ENCODE measurements at places on chromosomes 7 and 10.

DNA sequence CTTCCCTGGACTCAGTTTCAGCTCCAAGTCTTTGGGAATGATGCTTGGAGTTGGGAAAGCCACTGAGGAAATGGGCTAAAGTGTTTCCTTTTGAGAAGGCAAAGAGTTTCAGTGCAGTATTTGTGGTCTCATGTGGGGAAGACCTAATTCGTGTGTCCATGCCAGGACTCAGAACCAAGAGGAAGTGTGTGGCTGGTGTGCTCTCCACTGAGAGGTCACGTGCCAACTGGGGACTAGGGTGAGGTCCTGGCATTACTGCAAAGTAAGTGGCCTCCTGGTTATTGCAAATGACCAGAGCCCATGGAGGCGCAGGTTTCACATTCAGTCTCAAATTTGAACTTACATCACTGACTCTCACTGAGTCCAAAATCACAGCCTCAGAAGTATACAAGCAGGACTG, 48.6 kb upstream of the ITPRID1 start:
- DNase-seq, result no peak

DNA sequence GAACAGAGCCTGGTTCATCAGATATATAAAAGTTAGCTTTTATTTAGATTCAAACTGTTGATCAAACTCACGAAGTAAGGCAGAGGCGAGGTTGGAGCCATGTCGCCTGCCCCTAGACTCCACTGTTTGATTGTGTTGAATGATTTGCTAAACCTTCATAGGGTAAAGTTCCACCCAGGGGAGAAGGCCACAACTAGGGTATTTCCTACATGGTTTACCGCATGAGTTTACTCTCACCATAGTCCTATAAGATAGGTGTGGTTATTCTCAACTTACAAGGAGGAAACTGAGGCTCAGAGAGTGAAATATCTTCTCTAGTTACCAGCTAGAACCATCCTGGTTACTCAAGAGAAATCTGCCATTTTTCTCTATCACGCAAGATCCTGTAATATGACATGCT, 31.8 kb downstream of the ARHGAP22 start:
- DNase-seq, result no peak

GRCh38 chr7:4638781-4639575, 43.1 kb upstream of the FOXK1 start:
- no peak for DNase-seq

GRCh38 chr7:51980812-51981211, 664.2 kb upstream of the COBL start:
- no peak for DNase-seq

DNA sequence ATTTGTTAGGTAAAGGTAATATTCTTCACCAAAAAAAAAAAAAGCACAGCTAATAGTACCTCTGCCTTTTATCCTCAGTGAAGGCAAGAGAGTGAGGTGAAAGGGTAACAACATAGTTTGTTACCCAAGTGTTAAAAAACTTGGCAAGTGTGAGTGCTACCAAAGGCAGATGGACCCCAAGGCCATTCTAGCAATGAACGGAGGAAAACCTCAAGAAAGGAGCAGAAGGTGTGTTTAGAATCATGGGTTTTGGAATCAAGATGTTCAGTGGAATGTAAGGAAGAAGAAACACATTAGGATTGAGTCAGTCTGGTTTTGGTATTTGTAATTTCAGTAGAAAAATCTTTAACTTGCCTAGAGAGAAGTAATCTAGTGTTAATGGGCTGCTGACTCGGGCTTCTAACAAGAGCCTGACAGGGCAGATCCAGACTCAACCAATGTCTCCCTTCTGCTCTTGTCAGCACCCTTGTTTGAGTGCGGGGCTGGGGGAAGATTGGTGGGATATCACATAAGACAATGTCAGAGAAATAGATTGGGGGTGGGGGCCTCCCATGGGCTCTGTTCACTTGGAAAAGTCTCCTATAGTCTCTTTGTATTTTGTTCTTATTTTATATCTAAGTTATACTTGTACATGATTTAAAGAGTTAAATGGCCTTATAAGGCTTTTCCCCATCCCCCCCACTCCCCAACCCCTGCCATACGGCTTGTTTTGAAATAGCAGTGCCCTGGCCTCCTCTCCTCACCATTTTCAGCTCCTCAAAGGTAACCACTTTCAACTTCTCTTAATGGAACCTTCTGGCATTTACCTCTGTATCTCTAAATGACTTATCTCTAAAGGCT, 44.4 kb downstream of the SCD start:
- no peak for DNase-seq

GRCh38 chr7:121862591-121862990, 10.4 kb upstream of the PTPRZ1 start:
- DNase-seq, result no peak

DNA sequence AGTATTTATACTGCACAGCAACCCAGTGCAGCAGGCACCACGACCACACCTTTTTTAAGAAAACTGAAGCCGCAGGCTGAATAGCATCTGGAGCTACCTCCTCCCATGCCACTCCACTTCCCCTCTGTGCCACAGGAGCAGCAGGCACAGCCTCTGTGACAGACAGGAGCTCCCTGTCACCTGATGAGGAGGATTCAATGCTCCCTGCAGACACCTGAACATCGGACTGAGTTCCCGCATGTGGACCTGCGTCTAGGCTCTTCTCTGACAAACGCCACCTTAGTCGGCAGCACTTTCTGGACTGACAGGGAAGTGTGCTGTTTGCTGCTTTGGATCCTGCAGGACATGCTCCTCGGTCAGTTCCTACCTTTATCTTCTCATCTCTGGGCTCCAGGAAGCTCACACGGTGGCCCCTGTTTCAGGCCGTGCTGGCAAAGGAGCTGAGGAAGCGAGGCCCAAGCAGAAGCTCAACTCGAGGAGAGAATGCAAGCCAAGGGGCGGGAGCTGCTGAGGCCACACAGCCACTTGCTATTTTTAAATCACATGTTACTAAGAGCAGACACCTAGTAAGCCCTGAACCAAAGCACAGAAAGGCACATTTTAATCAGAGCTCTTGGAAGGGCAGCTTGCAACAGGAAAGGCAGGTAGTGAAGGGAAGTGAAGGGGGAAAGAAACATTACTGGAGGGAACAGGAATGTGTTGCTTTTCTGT, 56.6 kb downstream of the VOPP1 start:
- no peak for DNase-seq

DNA sequence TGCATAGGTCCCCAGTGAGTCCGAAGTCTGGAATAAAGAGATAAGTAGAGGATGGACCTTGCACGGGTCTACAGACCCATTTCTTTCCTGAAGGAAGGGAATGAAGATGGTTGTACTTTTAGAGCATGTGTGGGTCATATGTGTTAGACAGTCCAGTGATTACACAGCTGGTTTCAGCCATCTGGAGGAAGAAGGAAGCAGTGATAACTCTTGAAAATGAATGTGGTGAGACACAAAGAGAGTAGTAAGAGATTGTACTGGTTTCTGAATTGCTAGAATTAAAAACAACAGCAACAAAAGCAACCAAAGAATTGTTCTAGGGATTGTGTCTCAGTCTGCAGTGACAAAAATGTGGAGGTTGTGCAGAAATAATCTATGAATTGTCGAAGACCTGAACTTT, 258.9 kb downstream of the SUGCT start:
- DNase-seq, result no peak

GRCh38 chr7:27153526-27153925, 1.1 kb upstream of the HOXA3 start:
- no peak for DNase-seq
